ENCODE measurements at places on chromosomes 1 and 21.

DNA sequence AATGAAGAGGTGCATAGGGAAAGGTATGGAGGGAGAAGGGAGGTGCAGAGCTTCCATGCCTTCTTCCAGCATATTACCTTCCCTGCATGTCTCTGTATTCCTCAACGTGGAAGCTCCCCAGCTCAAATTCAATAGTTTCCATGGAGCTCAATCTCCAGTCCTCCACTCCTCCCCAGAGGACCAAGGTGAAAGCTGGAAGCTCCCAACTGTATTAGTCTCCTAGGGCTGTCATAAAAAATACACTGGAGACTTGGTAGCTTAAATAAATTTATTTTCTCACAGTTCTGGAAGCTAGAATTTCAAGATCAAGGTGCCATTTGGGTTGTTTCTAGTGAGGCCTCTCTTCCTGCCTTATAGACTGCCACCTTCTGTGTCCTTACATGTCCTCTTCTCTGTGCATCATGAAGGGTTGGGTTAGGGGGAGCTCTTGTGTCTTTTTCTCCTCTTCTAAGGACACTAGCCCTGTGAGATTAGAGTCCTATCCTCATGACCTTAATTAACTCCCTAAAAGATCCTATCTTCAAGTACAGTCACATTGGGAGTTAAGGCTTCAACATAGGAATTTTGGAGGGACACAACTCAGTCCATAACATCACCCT lies 21.9 kb upstream of the RABGGTB start:
- no peak for DNase-seq

DNA sequence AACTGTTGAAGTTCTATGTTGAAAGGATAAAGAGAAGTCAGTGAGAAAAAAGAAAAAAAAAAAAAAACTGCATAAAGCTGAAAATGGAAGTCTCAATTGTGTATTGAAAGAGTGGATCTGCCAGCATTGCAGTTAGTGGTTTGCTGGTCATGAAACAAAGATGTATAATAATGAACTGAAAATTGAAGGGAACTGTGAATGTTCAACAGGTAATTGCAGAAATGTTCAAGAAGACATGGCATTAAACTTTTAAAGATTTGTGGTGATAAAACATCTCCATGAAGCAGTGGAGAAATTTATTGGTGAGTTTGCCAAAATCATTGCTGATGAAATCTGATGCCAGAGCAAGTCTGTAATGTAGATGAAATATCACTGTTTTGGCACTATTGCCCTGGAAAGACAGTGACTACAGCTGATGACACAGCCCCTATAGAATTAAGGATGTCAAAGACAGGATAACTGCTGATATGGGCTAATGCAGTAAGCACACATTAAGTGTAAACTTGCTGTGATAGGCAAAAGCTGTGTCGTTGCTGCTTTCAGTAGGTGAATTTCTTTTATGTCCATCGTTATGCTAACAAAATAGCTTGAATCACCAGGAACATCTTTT lies 71.0 kb downstream of the RD3 start:
- no peak for DNase-seq

DNA sequence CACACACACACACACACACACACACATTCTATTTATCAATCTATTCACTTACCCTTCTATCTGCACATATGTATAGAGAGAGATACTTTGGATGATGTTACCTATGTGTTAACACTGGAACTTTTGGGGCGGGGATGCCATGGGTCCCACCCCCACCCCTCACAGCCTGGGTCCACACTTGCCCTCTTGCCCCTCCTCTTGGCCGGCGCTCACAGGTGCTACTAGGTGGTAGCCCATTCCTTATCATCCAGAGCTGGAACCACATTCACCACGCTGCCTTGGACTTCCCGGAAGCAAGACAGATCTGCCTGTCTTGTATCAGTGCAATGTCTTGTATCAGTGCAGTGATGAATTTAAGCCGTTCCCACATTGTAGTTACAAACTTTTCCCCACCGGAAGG lies 85.1 kb downstream of the LBR start:
- no peak for DNase-seq

- no peak for DNase-seq
Measured at GRCh38 chr1:245934409-245934808, 572.7 kb downstream of the SMYD3 start.

- no peak for DNase-seq
Measured at GRCh38 chr1:59151860-59152259, 145.0 kb upstream of the FGGY start.

DNA sequence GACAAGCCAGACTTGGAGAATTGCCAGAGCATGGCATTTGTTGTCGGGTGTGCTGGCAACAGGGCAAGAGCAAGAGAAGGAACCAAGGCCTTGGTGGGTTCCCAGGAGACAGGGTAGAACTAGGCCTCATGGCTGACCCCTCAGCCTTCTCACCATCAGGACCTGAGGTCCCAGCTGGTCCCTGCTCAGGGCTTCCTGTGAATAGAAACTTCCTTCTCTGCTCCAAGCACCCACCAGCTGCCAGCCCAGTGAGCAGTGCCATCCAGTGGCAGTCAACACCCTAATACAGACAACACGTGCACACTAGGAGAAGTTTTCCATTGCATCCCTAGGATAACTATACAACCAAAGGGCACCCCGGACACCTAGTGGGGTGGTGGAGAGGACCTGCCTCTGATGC lies 22.8 kb downstream of the S100A6 start:
- no peak for DNase-seq

DNA sequence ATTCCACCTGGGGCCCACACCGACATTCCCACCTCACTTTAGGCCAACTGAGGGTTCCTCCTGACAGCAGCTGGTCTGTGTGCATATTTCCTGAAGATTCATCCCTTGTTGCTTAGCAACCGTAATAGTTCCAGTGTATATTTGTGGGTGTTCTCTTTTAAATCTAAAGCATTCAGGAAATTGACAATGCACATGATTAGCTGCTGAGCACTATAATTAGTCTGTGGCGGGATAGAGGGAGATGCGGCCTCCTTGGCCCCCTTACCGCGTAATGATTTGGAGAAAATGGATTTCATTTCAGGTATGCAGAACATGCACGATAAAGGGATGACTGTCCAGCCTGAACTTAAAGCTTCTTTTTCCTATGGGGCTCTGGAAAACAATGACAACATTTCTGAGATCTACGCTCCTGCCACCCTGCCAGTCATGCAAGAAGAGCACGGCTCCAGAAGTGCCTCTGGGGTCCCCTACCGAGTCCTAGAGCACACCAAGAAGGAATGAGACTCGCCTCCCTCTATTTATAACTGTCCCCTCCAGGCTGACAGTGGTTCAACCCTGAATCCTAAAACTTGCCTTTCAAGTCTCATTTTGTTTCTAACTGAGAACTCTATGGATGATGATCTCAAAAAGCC lies 33.8 kb upstream of the RCAN3 start:
- DNase-seq: no peak

DNA sequence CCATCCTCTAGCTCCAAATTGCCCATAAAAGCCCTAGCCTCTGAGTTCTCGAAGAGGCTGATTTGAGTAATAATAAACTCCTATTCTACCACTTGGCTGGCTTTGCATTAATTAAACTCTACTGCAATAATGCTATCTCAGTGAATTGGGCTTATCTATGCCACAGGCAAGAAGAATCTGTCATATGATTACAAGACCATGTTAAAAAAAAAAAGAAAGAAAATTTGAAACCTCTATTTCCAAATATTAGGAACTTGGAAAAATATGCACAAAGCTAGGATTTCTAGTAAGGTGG lies 27.6 kb upstream of the SGIP1 start:
- no peak for DNase-seq

DNA sequence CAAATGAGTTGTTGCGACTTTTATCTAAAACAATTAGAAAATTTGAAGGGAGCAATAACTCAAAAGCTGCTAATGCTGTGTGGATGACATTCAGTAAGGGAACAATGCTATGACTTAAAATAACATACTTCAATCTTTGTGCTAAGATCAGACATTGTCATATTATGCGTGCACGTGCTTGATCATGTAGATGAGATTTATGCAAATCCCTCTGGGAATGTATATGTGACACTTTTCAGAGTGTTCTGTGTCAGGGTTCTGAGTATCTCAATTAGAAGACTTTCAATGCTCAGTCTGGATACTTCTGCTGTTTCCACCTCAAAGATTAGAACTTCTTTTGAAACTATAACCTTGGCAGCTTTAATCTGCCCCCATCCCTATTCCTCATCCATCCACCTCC lies 18.6 kb upstream of the POU2F1 start:
- DNase-seq: no peak
